ENCODE measurements at places on chromosomes 2 and 18.

DNA sequence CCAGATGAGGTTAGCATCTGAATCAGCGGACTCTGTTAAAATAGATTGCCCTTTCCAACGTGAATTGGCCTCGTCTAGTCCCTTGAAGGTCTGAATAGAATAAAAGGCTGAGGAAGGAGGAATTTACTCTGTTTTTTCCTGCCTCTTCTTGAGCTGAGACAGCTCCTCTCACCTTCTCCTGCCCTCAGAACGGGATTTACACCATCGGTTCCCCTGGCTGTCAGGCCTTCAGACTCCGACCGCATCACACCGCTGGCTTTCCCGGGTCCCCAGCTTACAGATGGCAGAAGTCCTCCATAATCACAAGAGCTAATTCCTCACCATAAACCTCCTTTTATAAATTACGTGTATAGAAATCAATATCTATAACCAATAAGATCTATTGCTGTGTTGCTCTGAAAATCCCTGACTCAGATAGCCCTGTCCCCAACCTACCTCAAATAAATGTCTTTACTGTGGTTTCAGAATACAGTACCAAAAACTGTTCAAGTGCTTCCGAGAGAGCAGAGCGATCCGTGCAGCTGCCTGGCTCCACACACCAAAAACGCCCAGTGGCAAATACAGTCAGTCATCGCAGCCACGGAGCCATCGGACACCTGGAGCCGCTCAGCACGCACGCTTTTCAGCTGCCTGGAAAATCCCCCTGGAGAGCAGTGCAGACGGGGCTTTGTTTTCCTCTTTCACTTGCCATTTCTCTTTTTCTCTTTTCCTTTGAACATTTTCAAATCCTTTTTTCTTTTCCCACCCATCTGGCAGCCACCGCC, 196.9 kb downstream of the NRP2 start:
- DNase-seq = no peak

GRCh38 chr18:23340661-23341060, 112.4 kb upstream of the RIOK3 start:
- no peak for DNase-seq

- DNase-seq = no peak
These were observed 189.4 kb upstream of the GLI2 start for GRCh38 chr2:120546048-120546864.

DNA sequence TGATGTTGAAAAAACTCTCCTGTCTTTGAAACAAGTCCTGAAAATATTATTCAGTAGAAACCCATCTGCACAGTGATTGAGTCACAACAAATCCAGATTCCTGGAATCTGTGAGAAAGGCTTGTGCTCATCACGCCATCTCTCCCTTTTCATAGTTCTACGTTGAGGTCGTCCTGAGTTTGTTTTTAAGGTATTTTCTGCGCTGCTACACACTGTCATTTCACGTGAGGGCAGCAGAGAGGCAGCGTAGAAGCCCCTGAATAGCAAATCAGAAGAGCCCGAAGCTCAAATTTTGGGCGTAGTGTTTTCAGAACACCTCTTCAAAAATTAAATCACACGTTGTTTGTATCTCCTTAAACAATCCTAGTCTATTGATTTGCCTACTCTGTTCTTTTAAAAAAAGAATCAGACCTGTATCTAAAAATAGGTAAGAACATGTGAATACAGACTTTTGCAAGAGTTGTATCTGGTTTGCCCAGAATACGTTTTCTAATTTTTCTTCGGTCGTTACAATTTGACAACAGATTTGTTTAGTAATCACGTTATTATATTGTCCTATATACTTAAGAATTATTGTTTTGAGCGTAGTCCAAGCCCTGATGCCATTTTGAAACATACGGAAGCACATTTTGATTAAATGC, 61.6 kb upstream of the SLC38A11 start:
- peak; percentile 15 for DNase-seq

- no peak for DNase-seq
These were observed 103.5 kb downstream of the ANTXR1 start for GRCh38 chr2:69116438-69116837.

DNA sequence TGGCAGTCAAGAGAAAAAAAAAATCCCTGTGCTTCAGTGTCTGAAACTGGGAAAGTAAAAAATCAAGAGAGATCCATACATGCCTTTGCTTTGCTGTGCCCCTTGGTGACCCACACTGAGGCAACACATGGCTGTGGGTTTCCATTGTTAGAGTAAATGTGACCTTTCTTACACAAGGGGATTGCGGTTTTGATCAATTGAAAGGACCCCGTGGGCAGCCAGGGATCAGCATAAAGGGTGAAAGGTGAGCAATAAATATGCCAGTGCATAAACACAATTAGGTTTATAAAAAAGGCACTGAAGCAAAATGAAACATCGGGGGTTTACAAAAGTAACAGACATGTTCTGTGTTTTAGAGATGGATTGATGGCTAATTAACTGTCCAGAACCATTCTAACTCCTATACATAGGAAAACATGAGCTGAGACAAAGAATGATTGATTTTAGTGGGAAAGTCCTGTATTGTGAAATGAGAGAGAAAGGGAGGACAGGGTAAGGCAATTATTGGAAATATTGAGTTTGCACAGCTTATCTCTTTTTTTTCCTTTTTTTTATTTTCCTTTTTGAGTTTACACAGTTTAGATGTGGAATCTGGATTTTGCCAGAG, 40.7 kb upstream of the BBS5 start:
- DNase-seq = no peak

DNA sequence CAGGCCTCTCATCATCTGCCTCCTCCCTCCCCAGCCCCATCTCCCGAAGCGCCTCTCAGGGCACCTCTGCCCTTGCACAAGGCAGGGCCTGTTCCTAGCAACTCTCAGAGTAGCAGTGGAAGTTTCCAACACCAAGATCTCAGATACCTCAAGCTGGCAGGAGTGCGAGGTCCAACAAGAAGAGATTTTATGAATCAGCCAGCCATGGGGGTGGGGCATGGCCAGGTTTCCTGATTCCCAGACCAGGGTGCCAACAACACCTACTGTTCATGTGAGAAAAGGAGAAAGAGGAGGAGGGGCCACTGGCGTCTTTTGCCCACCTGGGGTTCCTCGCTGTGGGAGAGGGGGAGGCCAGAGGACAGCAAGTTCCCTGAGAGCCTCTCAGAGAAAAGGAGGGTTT, 6.6 kb upstream of the STEAP3 start:
- DNase-seq = no peak

- DNase-seq = no peak
These were observed 142.5 kb downstream of the TXNL1 start for GRCh38 chr18:56495884-56496283.

DNA sequence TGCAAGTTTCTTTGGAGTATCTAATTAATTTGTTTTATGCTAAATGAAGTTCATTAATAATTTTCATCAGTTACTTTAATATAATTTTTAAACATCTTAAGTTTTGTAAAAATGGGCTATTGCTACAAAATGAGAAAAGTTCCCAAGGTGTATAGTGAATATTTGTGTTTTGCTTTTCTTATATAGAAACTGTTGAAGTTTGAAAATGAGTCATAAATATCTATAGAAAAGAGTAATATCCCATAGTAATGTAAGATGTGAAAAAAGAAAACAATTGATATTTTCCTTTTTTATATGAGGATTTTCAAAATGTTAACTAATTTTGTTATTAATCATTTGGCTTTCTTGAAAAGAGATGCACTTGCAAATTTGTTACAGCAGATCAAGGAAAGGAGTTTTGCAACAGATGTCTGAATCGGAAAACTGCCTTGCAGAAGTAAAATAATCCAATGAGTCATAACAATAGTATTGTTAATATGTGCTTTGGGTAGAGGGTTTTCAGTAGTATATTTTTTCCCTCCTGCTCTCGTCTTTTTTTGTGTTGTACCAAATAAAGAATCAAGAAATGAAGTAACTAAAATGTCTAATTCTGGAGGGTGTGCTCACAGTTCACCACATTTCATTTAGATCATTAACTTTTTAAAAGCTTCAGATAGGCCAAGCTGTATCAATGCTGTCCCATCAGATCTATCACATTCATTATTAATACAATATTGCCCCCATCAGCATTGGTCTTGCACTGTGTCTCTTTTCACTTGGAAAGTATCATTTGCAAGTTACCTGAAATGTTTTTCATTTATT, 15.5 kb downstream of the DUSP19 start:
- DNase-seq = no peak

- DNase-seq = no peak
These were observed 25.7 kb downstream of the GALNT14 start for GRCh38 chr2:31112544-31112943.

- no peak for DNase-seq
These were observed 126.4 kb upstream of the MGAT5 start for GRCh38 chr2:134127496-134127895.

DNA sequence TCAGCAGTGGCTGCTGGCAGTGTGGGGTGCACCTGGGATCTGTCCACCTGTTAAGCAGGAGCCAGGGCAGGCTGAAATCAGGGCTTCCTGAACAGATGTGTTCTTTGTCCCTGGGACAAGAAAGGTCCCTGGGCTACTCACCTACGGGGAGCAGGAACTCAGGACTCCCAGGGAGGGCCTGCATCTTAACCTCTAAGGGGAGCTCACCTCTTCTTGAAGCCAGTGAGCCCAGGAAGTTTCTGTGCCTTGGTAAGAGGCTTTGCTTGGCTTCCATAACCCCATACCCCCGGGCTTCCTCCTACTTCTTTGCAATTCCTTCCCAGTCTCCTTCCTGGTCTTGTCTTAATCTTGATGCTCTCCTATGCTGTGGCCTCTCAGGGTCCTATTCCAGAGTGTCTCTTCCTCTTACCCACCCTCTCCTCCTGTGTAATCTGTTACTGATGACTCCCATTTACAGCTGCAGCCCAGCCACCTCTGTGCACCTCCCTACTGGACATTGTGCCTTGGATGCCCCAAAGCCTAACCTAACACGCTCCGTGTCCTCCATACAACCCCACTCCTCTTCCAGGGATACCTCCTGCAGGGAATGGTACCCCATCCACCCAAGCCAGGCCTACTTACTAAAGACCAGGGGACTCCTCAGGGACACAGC, 55.7 kb upstream of the MAPRE3 start:
- no peak for DNase-seq

DNA sequence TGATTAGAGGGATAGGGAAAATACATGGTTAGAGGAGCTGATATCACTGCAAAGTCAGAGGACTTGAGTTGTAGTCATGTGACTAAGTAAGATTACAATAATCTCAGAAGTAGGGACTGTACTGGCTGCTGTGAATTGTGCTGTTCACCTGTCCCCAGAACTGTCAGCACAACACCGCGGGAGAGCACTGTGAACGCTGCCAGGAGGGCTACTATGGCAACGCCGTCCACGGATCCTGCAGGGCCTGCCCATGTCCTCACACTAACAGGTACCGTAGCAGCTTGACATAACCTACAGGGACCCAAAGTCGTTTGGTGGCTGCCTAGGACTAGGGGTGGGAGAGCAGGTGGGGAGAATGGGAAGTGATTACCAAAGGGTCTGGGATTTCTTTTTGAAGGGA, 132.8 kb upstream of the TTC39C start:
- no peak for DNase-seq

- no peak for DNase-seq
These were observed 44.0 kb downstream of the SGPP2 start for GRCh38 chr2:222468346-222468745.

DNA sequence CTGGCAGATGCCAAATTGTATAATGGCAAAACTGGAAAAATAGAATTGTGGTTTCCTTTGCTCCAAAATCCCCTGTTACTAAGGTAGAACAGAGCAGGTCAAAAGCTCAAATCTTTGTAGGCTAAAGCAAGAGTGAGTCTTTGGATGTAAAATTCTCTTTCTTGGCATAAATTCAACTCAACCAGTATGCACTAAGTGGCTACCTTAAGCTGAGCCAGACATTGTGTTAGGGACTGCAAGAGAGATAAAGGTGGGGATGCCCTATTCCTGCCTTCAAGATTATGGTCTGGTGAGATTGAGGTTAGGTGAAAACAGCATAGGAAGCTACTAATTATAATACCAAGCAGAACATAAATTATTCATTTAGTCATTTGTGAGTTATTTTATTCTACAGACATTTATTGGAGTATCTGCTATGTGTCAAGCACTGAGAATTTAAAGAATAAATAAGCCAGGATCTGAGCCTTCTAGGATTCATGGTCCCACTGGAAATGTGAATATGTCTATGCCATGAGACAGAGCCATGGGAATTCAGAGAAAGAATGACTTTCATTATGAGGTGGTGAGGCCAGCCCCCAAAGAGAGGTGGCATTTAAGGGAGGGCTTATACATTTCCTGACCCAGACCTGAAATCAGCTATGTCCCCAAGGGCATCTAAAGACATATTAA, 198.0 kb upstream of the NCKAP5 start:
- DNase-seq = no peak

GRCh38 chr2:239021651-239022436, 174.0 kb downstream of the TWIST2 start:
- no peak for DNase-seq

DNA sequence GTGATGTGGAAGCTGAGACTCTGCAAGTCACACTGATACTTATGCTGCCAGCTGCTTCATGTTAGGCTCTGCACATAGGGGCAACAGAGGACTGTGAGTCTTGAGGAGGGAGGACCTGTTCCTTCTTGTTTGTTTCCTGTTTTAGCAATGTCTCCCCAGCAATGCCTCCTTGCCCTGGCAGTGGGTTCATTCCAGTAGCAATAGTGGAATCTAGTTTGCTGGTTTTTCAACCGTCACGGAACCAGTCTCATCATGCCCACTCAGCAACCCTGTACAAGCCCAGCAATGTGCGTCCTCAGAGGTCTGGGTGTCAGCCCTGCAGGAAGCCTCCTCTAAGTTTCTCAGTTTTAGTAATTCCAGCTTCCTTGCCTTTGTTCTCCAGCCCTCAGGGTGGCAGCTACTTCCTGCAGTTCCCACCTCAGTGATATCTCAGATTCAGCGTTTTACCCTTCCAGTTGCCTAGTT, 20.5 kb upstream of the ITGB6 start:
- no peak for DNase-seq

GRCh38 chr2:171402906-171403580, 30.7 kb downstream of the METTL8 start:
- no peak for DNase-seq

GRCh38 chr2:128359841-128360240, 41.2 kb upstream of the HS6ST1 start:
- DNase-seq = no peak

GRCh38 chr18:22466608-22467395, 49.1 kb upstream of the CTAGE1 start:
- no peak for DNase-seq

DNA sequence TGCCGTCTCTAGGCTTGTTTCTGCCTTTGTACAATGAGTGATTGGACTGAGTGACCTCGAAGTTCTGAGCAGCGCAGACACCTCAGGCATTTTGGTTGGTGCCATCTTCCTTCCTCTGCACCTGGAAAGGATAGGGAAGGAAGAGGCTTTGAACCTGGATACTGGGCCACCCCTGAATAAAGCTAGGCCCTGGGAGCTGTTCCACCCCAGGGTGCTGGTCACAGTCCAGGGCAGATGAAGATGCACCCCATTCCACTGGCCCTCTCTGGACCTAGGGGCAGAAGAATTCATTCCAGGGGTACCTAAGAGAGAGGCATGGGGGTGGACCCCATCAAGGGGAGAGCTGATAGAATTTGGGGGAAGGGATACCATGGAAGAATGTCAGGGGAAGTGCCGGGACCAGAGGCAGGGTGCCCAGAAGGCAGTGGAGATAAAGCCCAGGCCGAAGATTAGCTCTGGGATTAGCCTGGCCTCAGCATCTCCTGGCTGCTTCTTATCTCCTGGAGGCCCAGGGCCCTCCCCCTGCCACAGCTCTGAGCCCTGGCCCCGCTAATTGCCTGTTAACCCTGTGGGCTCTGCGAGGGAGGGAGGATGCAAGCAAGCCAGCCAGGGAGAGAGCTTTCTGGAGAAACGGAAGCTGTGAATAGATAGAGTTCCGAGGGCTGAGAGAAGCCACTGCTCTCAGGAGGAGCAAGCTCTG, 11.4 kb downstream of the ASIC4 start:
- DNase-seq = no peak

GRCh38 chr2:31038385-31038784, 99.9 kb downstream of the GALNT14 start:
- no peak for DNase-seq

Data from NCI-H446 treated with DMSO at 0.1 percent for 48 hours (cell line).